Fibroblast of mammary gland (primary cell): ENCODE measurements at places on chromosomes 1 and 21.

DNA sequence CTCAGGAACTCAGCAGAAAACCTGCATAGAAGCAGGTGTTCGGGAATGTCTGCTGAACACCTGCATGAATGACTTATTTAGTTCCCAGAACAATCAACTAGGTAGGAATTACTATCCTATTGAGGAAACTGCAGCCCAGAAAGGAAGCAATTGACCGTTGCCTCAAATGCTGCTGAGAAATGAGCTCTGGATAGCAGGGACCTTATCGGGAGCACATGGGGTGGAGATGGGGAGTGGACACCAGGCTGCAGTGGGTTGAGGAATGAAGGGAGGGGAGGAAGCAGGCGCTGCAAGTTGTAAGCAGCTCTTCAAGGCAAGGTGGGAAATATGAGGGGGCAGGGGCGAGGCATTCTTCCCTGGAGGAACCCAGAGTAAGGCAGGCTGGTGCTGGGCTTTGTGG is 10.8 kb upstream of the CDCP2 start:
- no peak for DNase-seq

GRCh38 chr1:192604979-192605620 is 29.5 kb downstream of the RGS1 start:
- no peak for DNase-seq

DNA sequence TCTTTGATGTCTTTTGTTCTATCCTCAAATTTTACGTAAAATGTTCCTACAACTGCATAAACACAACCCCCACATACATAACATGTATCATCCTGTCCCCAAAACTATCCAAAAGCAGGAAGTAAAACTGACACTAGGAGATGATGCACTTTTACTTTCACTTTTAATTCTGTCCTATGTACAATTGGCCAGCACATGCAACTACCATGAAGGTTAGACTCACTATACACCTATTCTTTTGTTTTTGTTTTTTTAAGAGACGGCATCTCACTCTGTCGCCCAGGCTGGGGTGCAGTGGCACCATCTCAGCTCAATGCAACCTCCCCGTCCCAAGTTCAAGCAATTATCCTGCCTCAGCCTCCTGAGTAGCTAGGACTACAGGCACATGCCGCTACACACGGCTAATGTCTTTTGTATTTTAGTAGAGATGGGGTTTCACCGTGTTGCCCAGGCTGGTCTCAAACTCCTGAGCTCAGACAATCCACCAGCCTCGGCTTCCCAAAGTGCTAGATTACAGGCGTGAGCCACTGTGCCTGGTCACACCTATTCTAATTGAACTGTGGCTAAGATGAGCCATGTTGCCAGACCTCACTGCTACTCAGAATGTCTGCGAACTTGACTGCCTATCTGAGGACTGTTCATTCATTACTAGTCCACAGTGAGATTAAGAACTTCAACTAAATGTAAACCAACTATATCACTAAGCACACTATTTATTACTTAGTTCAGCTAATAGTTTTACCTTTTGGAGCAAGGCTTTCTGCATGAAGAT is 48.0 kb downstream of the TOR3A start:
- no peak for DNase-seq

GRCh38 chr1:234208351-234208750 is 164.9 kb upstream of the COA6 start:
- no peak for DNase-seq

DNA sequence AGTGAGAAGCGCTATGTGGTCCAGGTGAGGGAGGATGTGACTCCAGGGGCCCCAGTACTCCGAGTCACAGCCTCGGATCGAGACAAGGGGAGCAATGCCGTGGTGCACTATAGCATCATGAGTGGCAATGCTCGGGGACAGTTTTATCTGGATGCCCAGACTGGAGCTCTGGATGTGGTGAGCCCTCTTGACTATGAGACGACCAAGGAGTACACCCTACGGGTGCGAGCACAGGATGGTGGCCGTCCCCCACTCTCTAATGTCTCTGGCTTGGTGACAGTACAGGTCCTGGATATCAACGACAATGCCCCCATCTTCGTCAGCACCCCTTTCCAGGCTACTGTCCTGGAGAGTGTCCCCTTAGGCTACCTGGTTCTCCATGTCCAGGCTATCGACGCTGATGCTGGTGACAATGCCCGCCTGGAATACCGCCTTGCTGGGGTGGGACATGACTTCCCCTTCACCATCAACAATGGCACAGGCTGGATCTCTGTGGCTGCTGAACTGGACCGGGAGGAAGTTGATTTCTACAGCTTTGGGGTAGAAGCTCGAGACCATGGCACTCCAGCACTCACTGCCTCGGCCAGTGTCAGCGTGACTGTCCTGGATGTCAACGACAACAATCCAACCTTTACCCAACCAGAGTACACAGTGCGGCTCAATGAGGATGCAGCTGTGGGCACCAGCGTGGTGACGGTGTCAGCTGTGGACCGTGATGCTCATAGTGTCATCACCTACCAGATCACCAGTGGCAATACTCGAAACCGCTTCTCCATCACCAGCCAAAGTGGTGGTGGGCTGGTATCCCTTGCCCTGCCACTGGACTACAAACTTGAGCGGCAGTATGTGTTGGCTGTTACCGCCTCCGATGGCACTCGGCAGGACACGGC is 2.2 kb downstream of the CELSR2 start:
- no peak for DNase-seq
